Activated B cell treated with CpG ODN at 0.5 μM for 24 hours (primary cell): ENCODE measurements at places on chromosomes 1 and 21.

DNA sequence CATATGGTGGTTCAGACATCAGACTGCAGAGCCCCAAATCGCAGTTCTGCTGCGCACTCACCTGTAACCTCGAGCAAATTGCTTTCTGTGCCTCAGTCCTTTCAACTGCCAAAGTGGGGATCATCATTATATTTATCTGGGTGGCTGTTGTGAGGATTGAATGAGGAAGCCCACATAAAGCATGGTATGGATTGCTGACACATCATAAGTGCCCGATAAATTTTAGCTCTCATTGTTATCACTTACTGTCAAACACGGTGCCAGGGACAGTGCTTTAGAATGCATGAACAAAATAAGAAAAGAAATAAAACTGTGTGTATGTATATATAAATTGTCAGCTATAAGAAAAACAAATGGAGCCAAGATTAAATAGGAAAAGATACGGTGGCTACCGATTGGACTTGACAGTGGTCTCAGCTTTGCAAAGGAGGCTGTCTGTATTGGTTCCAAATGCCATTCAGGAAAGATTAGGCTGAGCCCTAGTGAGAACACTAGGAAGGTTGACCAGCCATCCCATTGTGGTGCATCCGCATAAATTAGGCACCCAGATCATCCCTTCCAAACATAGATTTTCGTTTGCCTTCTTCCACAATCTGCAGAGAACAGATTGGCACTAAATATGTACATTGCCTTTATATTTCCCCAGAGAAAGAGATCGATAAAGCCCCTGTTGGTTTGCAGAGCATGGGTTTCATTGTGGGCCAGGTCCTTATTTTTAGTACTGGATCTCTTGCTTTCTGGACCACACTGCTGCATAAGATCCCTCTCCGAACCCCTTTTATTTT is 91.8 kb upstream of the KAZN start:
- DNase-seq: no peak

DNA sequence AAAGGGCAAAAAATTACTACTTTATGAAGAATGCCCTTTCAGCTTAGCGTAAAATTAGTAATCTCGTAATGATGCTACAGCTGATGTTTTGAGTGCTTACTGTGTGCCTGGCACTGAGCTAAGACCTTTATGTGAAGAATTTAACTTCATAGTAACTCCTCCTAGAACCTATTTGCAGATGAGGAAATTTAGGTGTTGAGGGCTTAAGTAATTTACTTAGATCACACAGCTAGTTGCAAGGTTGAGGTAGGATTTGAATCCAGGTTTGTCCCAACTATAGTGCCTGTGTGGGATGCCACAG is 1.4 kb downstream of the ZMYM4 start:
- no peak for DNase-seq

DNA sequence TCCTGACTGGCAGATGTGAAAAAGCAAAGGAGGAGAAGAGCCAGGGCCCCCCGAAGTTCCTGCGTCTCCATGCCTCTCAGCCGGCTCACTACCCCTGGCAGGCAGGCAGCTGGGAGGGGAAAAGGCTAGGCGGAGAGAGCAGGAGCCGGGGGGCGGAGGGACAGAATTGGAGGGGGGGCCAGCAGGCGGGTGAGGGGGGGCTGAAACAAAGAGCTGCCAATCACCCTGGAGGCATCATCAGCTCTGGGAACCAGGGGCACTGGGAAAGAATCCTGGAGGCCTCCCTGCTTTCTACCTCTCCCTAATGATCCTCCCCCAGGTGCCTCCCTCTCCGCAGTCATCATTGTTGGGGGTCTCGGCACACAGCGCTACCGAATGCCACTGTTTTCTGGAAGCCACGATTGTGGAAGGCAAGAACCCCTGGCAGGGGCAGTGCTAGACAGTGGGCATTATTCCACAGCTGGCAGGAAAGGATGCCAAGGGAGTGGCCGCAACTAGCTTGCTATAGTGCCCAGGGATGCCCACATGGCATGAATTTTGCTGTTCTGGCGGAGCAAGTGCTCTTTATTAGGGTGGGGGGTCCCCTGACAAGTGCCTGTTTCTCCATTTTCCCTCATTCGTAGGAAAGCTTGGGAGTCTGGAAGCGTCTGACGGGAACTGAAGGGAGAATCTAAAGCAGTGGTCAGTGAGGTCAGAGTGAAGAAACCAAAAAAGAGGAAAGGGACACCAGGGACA is at the start of gene THBS3:
Gene THBS3 (minus strand): TSS at position 92 of the 735 bp plus-strand sequence. CDS start 21 bp downstream, at position 71.
- DNase-seq: no peak

DNA sequence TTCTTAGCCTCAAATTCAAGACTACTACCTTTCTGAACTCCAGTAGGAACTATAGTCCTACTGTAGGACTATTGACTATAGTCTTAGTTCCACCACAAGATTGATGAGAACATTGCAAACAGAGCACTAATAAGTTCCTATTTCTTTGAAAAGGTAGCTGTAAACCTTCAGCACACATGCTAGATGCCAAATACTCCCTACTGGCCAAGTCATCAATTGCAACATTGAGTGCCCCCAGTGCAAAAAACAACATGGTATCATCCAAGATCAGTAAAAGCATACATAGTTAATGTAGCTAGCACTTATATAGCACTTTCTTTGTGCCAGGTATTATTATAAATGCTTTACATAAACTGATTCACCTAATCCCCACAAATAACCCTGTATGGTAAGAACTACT is 99.8 kb downstream of the MRPL39 start:
- no peak for DNase-seq

DNA sequence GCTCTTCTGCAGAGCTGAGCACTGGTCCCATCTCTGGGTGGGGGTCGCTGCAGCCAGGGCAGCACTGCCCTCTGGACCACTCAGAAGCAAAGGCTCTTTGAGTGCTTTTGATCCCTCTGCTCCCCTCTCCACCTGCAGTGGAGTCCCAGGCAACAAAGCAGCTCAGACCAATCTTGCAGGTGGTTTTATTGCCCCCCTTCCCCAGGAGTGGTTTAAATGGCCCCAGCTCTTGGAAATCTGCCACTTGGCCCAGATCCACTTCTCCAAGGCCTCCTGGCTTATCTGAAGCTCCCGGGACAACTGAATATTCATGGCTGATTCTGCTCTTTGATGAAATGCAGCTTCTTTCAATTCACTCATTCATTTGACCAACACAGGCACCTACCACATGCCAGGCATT is 2.7 kb downstream of the STUM start:
- DNase-seq: no peak

DNA sequence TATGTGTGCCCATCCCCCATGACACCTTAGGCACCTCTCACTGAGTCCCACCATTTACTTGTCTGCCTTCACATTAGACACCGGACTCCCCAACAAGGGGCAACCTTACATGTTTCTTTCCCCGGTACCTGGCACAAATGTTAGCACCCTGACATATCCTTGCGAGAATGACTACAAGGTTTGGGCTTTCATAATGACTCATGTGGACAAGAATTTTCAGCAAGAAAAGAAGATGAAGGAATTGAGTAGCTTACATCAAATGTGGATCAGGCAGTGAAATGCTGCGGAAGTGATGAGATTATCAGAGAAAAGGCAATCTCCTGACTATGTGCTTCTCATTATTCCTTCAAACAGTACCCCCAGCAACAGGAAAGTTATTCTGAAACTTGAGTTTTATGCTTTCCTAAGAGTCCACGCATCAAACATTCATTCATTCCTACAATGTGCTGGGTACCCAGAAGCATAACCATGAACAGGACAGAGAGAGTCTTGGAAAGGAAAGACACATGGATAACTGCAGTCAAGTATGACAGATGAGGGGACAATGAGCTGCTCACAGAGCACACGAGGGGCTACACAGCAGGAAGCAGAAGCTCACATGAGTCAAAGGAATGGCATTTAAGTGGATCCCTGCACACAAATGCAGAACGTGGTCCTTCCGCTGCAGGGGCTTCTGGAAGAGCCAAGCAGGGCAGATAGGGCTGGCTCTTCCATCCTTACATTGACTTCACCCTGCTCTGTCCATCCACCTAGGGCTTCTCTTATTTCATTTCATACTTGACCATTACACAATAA is 112.1 kb downstream of the PCNX2 start:
- DNase-seq: no peak

DNA sequence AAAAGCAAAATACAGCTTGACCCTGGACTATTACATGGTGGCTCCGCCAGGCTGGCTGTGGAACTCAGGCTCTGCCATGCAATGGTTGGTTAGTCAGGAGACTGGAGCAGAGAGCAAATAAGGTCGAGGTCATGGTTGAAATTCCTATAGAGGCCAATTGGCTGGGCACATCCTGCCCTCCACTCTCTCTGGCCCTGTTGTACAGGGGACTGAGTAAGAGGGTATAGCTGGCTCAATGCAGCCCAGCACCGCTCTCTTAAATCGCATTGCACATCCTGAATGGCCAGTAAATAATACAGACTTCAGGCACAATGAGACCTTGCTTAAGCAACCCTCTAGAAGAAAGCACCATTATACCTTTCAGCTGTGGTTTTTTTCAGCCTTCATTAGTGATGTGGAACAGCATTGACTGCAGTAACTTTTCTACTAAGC is 59.3 kb upstream of the PPP2R5A start:
- no peak for DNase-seq

- DNase-seq: no peak
Measured at GRCh38 chr1:84083307-84083706, 60.8 kb upstream of the PRKACB start.

GRCh38 chr21:45763074-45763473 is 119.5 kb downstream of the PCBP3 start:
- no peak for DNase-seq

DNA sequence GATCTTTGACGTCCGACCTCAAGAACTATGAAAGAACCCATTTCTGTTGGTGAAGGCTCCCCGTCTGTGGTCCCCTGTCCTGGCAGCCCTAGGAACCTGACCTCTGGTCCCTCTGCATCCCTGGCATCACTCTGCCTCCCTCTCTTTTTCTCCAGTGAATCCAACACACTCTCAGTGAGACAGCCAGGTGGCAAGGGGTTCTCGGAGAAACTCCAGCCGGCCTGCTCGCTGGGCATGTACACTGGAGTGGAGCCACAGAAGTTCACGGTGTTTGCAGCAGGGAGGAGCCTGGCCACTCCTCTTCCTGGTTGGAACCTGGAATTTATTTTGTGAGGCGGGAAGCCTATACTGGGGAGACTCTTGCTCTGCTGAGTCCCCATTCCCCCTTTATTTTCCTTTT is 230.2 kb upstream of the AJAP1 start:
- no peak for DNase-seq

- DNase-seq: no peak
Measured at GRCh38 chr1:201753492-201753891, 75.5 kb upstream of the IPO9 start.

DNA sequence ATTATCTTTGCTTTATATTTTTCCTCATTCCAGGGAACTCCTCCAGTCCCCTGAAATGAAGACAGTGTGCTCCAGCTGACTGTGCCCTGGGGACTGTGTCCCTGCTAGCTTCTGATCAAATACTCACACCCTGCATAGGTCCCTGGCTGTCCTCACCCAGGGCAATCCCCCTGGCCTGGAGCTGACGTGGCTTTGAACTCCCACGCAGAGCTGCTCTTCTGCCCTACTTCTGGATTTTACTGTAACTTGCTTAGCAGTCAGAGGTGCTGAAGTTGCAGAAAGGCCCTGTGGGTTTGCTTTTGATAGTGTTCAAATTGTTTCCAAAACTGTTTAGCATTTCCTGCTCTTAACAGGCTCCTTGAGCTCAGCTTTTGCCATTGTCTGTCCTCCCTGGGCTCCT is 186.5 kb downstream of the FASLG start:
- DNase-seq: no peak

DNA sequence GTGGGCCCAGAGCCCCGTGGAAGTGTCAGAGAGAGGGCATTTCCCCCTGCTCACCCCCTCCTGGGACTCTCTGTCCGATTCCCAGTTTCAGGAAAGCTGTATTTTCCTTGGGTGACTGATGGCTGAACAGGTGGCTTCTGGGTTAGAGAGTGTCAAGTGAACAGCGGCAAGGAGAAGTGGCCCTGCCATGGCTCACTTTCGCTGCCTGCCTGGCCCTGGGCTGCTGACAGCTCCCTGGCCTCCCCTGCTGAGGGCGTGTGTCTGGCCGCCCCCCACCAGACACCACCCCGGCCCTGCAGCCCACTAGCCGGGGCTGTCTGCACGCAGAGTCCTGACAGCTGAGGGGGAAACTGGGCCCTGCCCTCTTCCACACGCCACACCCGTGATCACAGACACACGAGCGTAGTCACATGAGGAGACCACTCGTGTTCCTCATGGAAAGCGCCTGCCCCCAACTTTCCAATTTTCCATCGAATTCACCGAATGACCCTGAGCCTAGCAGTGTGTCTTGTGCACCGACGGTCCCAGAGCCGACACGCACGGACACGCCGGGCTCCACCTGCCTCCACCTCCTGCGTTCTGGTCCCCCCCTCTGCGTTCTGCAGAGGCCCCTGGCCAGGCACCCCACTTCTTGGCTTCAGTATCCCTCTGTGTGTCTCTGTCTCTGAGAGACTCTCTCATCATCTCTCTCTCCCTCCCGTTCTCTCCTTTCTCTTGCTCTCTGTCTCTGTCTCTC is 60.6 kb upstream of the CASZ1 start:
- no peak for DNase-seq

DNA sequence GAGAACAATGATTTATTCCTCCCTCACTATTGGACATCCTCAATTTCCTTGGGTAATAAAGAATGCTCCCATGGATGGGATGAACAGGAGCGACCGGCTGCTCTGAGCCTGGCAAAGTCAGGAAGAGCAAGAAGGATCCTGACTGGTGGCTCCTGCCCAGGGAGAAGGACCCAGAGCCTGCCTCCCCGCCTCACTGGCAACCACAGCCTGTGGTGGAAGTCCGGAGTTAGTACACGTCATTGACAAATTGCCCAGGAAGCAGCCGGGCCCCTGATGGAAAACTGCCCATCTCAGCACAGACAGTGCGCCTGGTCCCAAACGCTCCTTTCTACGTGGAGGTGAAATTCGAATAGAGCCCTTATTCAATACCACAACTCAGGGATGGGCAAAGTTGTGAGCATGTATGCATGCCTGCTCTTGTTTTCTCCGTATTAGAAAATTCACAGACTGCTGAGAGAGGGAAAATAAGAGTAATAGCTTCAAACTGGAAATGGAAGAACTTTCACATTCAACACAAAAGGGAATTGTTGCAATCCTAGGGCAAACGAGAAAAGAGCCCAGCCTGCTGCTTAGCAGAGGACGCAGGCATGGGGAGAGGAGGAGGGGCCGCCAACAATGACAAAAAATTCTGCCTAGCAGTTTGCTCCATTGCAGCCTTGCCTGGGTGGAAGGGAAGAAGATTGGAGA is 397.1 kb upstream of the VAMP3 start:
- DNase-seq: no peak

DNA sequence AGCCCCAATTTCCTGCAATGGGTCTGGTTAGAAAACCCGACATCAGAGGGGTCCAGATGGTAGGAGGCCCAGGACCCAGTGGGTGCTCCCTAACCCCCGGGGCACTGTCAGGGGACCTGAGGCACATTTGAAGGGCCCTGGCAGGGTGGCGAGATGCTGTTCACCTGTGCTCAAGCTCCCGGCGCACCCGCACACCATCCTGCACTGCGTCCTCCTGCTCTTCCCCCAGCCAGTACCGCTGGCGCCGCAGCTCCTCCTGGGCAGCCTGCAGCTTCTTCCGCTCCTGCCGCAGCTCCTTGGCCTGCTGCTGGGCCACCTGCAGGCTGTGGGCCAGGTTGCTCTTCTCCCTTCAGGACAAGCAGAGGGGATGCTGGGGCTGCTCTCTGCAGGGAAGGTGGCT is 36.0 kb downstream of the RNU1-1 start:
- DNase-seq: no peak

- no peak for DNase-seq
Measured at GRCh38 chr1:68293122-68293521, 60.8 kb upstream of the WLS start.

- DNase-seq: no peak
Measured at GRCh38 chr1:169949139-169949538, 55.4 kb upstream of the SCYL3 start.
